ENCODE measurements at places on chromosomes 11 and 22. TPM values are rescaled to one million over a fixed set of nuclear protein-coding genes. Genes with fewer than 3 reads are reported as not detected.

GRCh38 chr11:93444617-93445073 is 98.5 kb downstream of the SMCO4 start:
- DNase-seq: peak; percentile 15

DNA sequence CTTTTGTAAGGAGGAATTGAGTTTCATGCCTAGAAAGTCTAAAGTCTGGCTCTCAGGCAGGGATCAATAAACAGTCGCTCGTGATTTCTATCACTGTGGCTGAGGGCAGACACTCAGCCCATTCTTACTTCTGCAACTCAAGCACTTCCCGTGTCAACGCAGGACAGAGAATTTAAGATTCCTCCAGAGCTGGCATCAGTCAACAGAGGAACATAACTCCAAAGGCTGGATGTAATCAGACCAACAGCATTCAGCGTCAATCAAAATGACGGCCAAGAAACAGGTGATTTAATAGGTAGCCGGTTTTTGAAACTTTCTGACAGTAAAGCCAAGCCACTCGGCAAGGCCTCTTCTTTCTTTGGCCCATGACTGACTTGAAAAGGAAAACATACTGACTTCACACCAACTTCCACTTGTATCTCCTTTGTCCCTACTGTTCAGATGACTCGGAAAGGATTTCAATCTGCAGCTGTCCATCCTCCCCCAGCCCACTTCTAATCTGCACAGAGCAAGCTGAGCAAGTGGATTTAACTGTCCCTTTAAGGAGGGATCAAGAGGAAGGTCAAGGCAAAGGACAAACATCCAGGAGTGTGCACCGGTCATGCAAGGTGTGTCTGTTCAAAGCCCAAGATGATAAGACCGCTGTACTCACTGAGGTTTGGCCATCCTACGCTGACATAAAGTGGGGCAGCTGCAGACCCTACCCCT is 9.5 kb downstream of the VPS37C start:
- no peak for DNase-seq

PGA4 gene
- 0.16 TPM for polyA plus RNA-seq

- DNase-seq: no peak
Observed at GRCh38 chr11:108698844-108699642, 34.2 kb downstream of the DDX10 start.

GRCh38 chr22:38299770-38300102 is 17.5 kb downstream of the CSNK1E start:
- DNase-seq: no peak

GRCh38 chr11:65424205-65425104 is 1.9 kb downstream of the NEAT1 start:
- no peak for DNase-seq

DNA sequence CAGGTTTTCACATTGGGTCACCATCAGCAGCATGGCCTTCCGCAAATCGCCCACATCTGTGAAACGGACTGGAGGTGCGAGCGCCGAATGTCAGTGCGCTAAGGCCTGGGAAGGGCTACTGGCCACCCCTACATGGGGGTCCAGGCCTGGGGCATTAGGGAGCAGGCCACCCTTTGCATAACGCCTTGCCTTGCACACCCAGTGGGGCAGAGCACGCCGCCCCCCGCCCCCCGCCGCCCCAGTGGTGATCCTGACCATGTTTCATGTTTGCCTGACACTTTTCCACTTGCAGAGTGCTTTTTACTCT is 2.6 kb downstream of the GRK2 start:
- DNase-seq: no peak

GRCh38 chr11:14971865-14972580 is at the start of gene CALCA:
Gene CALCA (minus strand): TSS chr11:14972351. CDS start chr11:14971192, 1,159 bp downstream.
- no peak for DNase-seq

- no peak for DNase-seq
Observed at GRCh38 chr11:111512296-111513239, at the start of gene BTG4. Gene BTG4 (minus strand): TSS chr11:111512386. CDS start chr11:111498776, 13,610 bp downstream.

GRCh38 chr11:3614742-3615171 is 27.0 kb downstream of the ART5 start:
- no peak for DNase-seq

GRCh38 chr11:119666463-119667131 is 62.4 kb downstream of the NECTIN1 start:
- DNase-seq: no peak

JAML gene
- polyA plus RNA-seq: 2.9 TPM

GRCh38 chr11:83816572-83817187 is 530.5 kb upstream of the CCDC90B start:
- DNase-seq: no peak

- DNase-seq: no peak
Observed at GRCh38 chr11:123062892-123063825, 1.2 kb upstream of the HSPA8 start.

CD6 gene
- 1.5 TPM for polyA plus RNA-seq

Data from renal cortex interstitium (tissue), 15 donors.